ENCODE measurements at places on chromosomes 16 and 17. TPM values are rescaled to one million over a fixed set of nuclear protein-coding genes. Genes with fewer than 3 reads are reported as not detected.

Gene PRSS22
- total RNA-seq: 4.6 TPM

Gene CCL7
- not detected for total RNA-seq

- no peak for DNase-seq
These were observed 24.6 kb upstream of the DLX4 start for GRCh38 chr17:49944273-49944870.

- DNase-seq: no peak
These were observed 32.0 kb downstream of the COTL1 start for GRCh38 chr16:84585886-84586285.

DNA sequence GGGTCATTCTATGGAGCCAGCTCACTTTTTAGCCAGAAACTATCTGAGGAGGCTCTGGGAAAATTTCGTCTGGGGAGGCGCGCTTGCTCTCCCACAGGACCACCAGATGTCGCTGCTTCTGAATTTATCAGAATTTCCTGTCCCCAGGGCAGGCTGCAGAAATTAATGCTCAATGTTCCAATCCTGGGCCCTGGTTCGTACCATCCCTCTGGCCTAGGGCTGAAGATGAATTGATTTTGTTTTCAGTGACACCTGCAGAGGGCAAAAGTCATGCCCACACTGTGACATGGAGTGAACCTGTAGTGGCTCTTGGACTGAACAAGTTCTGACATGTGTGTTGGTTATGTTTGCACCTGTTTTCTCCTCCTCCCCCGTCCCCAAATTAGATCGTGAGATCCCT is 482.6 kb downstream of the NPIPA7 start:
- no peak for DNase-seq

DNA sequence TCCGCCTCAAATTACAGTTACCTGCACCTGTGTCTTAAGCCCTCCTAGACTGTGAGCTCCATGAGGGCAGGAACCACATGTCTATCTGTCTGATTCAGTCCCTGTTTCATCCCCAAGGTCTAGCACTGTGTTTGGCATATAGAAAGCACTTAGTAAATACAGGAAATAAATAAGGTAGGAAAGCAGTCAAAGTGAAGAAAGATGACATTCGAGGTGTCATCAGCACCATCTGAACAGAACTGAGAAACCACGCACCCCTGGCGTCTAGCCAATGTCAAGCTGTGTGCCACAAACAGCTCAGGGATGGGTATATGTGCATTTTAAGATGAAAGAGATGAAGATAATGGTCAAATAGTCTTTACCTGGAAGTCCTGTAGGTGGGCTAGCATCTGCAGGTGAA is 79.6 kb upstream of the ATP2A3 start:
- no peak for DNase-seq

- DNase-seq: peak; percentile 12
These were observed 689.5 kb upstream of the RBFOX1 start for GRCh38 chr16:6643080-6643686.

- DNase-seq: no peak
These were observed 18.4 kb downstream of the TRAP1 start for GRCh38 chr16:3698941-3699340.
